ENCODE measurements at places on chromosomes 5 and 9.

DNA sequence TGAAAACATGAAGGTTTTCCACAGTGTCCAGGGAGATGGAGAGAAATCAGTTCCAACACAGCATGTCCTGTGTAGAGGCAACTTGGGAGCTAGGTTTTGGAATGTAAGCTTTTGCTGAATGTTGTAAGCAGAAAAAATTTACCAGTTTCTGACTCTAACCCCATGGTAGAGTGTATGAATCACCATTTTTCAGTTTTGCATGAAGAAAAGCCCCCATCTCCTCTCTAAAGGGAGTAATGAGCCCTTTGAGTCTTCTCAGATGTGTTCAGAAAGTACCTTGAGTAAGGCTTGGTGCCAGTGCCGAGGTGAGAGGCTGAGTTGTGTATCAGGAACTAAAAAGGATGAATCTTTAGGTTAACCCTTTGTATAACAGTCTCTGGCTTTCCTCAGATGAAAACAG lies 96.2 kb downstream of the ADRB2 start:
- DNase-seq, result no peak

DNA sequence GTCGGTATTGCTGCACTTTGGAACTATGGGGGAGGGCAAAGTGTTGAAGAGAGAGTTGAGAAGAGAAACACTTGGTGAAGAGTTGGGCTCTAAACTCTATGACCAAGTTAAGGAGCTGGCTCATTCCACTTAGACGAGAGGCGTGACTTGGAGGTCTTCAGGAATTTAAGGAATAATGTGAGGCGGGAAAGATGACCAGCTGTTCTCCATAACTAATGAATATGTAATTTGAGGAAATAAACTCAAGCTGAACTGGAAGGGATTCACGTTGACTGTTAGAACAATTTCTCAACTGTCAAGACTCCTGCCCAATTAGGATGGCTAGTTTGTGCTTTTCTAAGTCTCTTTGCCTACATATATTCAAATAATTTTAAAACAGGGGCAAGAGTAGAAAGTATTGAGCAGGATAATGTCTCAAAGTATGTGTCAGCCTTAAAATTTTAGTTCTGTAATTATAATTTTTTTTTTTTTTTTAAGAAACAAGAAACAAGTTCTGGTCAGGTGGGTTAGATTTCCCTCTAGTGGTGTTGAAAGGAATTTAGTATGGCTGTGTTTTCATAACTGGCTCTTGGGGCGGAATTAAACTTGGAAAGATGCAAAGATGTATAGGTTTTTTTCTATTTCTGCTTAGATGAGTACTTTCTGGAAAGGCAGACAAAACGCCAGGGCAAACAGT lies 33.4 kb downstream of the TMEM252 start:
- no peak for DNase-seq

- no peak for DNase-seq
These were observed 33.8 kb downstream of the RNF145 start for GRCh38 chr5:159175547-159175946.

DNA sequence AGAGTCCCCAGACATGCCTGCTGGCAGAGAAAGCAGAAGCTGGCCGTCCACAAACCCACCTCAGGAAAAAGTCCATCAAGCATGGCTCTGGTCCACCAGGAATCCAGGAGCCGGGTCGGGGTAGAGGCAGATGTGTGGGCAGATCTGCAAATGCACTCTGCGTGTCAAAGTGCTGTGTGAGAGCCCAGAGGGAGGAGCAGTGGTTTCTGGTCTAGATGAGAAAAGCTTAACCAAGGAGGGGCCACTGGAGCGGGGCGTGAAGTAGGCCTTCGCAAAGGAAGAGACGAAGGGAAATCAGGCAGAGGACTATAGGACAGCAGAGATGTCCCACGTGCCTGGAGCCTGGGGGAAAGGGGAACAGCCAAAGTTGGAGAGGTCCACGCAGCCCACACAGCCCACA lies 40.0 kb downstream of the TTLL11 start:
- no peak for DNase-seq

GRCh38 chr9:12955510-12956163 lies 180.8 kb downstream of the LURAP1L start:
- DNase-seq, result no peak

DNA sequence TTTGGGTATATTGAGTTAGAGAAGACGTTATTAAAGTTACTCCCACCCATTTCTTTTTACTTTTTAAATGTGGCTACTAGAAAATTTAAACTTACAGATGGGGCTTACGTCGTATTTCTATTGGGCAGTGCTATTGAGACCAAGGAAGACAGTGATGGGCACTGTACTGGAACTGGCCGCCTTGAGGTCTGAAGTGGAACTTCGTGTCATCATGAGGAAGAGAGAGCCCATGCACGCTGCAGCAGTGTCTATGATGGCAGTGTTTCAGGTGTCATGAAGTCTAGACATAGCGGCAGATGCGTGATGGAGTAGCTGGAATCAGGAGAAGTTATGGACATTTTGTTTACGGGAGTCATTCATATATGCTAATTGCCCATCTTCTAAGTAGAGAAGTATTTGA lies 143.7 kb downstream of the LRRC70 start:
- no peak for DNase-seq

- no peak for DNase-seq
These were observed 102.7 kb upstream of the VCAN start for GRCh38 chr5:83368835-83369234.

- no peak for DNase-seq
These were observed 26.5 kb downstream of the C9orf85 start for GRCh38 chr9:71937898-71938297.

DNA sequence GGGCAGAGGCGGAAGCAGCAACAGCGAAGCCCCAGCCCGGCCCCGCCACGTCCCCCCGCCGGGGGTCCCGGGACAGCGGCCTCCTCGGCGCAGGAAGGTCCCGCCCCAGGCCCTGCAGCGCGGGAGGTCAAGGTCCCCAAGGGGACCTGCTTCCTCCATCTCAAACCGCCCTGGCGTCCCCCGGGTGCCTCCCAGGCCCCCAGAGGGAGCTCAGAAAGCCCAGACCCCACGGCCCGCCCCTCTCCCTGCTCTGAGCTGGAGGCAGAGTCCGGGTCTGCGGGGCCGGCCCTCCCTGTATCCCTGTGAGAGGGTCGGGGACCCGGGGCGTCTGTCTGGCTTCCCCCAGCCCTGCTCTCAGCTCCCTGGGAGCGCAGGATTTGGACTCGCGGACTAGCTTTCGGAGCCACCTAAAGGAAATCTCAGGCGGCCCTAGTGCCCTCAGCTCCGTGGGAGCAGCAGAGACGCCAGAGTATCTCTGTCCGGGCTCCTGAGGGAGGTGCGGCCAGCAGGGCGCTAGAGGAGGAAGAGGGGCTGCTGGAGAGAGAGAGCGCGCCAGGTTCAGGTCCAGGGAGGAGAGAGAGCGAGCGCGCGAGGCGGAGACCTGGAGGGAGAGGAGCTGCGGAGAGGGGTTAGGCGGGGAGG lies 30.7 kb downstream of the EXOC3 start:
- no peak for DNase-seq
